ENCODE measurements at places on chromosomes 7 and 10.

DNA sequence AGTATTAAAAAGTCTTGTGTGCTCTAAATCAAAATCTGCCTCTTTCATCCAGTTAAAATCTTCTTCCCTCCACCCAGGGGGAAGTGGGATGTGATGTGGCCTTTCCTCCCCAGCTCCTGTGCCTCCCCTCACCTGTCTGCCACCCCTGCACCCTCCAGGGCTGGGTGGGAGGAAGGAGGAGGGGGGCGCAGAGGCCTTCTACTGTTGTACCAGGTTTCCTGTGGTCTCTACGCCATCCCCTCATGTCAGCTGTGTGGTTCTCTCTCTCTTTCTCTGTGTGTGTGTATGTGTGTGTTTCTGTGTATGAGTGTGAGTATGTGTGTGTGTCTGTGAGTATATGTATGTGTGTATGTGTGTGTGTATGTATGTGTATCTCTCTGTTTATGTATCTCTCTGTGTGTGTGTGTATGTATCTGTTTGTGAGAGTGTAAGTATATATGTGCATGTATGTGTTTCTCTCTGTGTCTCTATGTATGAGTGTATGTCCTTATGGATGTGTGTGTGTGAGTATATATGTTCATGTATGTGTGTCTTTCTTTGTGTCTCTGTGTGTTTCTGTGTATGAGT, 45.5 kb upstream of the C10orf71 start:
- no peak for DNase-seq

DNA sequence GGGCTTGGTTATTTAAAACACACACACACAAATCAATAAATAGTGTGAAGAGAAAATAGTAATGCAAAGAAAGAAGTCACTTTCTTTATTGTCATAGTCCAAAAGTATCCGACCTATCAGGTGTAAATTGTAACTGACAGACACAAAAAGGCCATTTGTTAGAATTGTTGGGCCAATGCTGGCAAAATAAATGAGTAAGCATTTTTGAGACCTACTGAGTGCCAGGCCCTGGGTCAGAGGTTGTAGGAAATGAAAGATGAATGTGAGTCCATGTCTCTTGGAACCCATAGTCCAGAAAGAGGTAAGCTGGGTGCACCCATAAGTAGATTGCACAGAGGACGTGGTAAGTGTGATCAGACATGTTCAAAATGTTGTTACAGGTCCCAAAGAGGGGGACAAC, 13.5 kb upstream of the EGR2 start:
- DNase-seq: no peak

GRCh38 chr10:65301181-65301580, 1624.7 kb upstream of the LRRTM3 start:
- no peak for DNase-seq

GRCh38 chr7:142587578-142588191, 161.6 kb upstream of the PRSS1 start:
- DNase-seq: peak; percentile 90

DNA sequence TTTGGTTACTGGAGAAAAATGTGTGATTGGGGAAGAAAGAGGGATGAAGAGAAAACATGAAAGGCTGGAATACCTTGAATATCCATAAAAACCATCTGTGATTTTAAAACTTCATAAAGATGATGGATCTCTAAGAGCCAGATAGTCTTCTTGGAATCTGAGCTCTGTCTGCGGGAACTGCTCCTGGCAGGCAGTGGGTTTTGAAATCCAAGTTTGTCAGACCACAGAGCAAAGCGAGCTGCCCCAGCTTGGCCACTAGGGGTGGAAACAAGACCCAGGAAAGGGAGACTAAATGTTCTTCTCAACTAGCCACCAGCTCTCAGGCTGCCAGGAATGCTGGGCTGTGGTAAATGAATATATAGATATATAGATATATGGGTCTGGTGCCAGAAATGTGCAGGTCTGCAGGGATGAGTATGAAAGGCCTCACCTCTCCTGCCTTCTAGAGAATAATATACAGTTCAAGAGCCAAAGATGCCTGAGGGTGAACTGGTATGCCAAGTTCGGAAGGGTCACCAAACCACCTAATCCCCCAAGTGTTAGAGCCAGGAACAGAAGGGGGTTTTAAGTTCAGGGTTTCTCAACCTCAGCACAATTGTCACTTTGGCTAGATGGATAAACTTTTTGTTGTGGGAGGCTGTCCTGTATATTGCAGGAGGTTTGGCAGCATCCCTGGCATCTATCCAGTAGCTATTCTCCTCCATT, 208.8 kb downstream of the KCNMA1 start:
- peak; percentile 51 for DNase-seq

DNA sequence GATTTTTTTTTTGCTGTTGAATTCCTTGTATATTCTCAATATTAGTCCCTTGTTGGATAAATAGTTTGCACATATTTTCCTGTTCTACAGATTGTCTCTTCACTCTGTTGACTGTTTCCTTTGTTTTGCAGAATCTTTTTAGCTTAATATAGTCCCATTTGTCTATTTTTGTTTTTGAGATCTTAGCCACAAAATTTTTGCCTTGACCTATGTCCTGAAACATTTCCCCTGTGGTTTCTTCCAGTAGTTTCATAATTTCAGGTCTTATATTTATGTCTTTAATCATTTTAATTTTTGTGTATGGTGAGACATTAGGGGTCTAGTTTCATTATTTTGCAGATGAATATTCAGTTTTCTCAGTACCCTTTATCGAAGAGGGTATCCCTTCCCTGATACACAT, 92.7 kb downstream of the LANCL2 start:
- no peak for DNase-seq

- DNase-seq: no peak
These were observed 161.7 kb upstream of the TPK1 start for GRCh38 chr7:144997512-144997911.

GRCh38 chr7:13948019-13948801, 41.3 kb downstream of the ETV1 start:
- DNase-seq: peak; percentile 13

DNA sequence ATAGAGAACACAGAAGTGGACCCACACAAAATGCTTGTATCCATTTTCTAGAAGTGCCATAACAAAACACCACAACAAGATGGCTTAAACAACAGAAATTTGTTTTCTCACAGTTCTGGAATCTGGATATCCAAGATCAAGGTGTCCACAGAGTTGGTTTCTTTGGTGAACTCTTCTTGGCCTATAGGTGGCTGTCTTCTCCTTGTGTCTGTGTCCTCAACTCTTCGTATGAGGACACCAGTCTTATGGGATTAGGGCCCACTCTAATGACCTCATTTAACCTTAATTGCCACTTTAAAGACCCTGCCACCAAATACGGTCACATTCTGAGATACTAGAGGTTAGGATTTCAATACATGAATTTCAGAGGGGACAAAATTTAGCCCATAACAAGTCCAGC, 30.8 kb upstream of the C10orf71 start:
- peak; percentile 2 for DNase-seq

- DNase-seq: no peak
These were observed 4.3 kb downstream of the AOC1 start for GRCh38 chr7:150856303-150857275.

DNA sequence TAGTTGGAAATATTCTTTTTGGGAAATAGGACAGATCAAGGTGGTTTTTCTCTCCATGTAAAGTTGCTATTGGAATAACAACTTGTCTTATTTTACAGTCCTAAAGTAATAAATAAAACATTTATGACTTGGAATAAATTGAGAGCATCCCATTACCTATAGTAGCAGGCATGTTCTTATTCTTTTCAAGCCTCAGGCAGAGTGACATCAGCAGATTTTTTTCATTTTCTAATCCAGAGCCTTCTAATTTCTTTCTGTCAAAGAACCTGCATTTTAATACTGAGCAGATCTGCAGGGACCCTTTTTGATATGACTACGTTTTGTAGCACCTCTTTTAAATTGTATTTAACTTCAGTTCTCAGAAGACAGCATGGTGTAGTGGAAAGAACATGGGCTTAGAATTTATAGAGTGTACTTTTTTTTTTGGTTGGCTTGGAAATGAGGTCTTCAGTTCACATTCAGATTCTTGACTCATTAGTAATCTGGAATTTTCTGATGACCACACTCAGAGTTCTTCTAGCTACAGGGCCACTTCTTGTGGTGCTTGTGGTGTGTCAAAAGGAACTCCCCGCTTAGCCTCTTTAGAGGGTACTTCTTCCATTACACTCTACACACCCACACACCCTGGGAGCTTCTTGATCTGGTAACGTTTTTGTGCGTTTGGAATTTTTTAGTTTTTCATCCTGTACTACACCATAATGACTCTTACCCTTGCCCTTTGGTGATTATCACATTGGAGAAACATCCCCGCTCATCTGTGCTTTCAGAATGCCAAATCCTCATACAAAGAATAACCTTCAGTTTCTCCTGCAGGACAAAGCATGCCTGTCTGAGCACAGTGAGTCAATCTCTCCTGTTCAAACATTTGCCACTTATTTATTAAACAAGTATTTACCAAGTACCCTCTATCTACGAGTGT, 34.6 kb downstream of the AGK start:
- peak; percentile 88 for DNase-seq

DNA sequence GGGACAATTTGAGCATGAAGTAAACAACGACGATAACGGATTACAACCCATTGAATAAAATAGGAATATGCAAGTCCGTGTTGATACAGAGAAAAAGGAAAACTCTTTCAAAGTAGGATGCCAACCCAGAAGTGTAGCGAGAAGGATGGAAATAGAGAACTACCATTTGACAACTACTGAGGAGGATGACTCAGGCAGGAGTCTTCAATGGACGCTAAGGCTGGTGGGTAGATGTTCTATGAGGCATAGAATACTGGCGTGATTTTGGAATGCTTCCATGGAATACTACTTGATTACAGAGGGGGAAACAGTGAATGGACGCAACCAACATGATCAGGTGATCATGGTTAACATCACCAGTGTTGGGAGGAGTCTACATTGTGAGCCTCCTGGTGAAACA, 828 bp upstream of the CFAP70 start:
- DNase-seq: no peak

GRCh38 chr10:71276873-71277272, 42.2 kb upstream of the SLC29A3 start:
- DNase-seq: no peak

DNA sequence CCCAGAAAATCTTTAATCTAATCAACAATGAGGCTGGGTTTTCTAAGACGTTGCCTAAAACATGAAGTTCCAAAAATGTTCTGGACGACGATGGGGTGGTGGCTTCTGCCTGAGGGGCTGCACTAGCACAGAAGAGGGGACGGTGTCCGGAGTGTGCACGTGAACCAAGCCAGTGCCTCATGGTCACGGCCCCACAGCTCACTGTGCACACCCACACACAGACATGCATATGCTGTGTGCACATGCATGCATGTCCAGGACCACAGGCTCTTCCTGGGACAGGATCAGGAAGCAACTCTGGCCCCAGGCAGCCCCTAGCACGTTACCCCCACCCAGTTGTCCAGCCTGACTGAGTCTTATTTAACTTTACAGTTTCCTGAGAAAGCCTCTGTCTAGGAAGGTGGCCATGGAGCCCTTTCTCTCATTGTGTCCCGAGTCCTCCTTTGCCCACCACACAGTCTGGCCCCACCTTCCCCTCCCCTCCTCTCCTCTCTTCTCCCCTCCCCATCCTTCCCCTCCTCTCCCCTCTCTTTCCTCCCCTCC, 100.8 kb downstream of the DNAJB6 start:
- no peak for DNase-seq

GRCh38 chr10:11011984-11012383, 5.7 kb upstream of the CELF2 start:
- no peak for DNase-seq

- no peak for DNase-seq
These were observed 10.1 kb upstream of the CSTF2T start for GRCh38 chr10:51709324-51709972.

DNA sequence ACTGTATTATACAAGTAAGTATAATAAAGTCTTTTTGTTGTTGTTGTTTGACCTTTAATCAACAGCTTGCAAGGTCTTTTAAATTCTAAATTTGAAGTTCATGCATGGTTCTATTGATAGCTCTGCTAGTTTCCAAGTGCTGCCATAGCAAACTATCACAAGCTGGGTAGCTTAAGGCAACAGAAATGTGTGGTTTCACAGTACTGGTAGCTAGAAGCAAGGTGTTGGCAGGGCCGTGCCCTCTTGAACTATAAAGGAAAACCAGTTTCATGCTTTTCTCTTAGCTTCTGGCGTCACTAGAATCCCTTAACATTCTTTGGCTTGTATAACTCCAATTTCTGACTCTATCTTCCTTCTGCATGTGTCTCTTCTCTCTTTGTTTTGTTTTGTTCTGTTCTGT, 1021.9 kb upstream of the AUTS2 start:
- no peak for DNase-seq

- no peak for DNase-seq
These were observed 10.5 kb upstream of the UNC5B start for GRCh38 chr10:71201849-71202248.

DNA sequence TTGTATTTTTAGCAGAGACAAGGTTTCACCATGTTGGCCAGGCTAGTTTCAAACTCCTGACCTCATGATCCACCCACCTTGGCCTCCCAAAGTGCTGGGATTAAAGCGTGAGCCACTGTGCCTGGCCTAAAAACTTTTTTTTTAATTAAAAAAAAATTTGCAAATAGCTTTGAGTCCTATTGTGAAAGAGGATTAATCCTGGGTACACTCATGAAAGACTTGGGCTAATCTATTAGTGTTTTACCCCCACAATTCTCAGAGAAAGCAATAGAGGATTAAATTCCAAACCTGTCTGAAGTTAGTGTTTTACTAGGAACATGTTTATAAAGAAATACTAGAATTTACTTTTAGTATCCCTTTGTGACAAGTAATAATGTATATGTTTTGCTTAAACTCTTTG, 76.9 kb upstream of the ITGB1 start:
- DNase-seq: no peak

GRCh38 chr7:26182706-26183105, 17.8 kb downstream of the HNRNPA2B1 start:
- DNase-seq: no peak

- no peak for DNase-seq
These were observed 56.8 kb downstream of the ZRANB1 start for GRCh38 chr10:124998624-124999291.

GRCh38 chr7:84720456-84721097, 466.3 kb downstream of the SEMA3D start:
- DNase-seq: no peak

DNA sequence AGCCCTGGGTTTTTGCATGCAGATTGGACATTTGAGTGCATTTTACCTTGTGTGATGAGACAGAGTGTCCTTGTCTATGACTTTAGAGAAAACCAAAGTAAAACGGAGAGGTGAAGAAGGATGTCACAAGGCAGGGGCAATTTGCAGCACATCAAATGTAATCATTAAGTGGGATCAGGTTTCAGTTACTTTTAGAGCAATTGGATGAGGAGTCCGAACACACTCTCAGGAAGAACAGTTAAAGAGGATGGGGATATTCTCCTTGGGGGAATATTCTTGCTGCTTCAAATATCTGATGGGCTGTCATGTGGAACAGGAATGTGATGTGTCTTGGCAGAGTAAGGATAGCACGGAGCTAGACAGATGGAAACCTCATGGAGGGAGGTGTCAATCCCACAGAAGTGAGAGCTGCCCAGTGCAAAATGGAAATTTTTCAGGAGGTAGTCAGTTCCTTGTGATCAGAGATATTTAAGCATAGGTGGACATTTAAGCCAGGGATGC, 757 bp downstream of the RAB19 start:
- no peak for DNase-seq

GRCh38 chr10:110827875-110828274, 43.9 kb upstream of the PDCD4 start:
- DNase-seq: no peak
